Left ventricle myocardium inferior (tissue), 1 donor: ENCODE measurements at places on chromosomes 13 and 19.
A peak's percentile ranks its signal among the peaks of the same experiment; 100 is the strongest.

GRCh38 chr13:24649688-24650043 lies 30.5 kb upstream of the ATP12A start:
- no peak for DNase-seq

DNA sequence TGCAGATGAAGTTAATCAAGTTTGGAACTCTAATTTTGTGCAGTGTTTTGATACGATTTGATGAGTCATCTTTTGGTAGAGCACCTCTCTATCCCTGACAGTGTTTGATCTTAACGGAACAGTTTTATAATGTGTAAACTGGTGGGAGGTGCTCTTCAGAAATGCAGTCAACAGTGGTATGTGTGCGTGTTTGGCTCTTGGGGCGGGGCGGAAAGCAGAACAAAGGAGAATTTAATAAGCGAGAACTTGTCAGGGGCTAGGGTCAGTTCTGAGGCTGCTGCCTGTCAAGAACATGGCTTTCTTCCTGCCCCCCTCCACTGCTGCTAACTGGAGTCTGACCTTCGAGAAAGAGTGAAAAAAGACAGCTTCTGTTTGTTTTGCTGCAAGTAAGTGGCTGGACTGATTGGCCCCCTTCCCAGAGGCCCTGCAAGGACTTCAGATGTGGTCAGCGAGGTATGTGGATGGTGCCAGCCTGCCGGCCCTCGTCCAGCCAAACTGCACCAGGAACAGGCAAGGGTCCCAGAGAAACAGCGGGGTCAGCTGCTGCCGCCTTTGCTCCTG lies 40.8 kb downstream of the BBC3 start:
- peak; percentile 21 for DNase-seq

- no peak for DNase-seq
Observed at GRCh38 chr19:16060294-16060693, 16.0 kb upstream of the TPM4 start.

- no peak for DNase-seq
Observed at GRCh38 chr13:98208606-98209005, 31.5 kb upstream of the RNF113B start.

DNA sequence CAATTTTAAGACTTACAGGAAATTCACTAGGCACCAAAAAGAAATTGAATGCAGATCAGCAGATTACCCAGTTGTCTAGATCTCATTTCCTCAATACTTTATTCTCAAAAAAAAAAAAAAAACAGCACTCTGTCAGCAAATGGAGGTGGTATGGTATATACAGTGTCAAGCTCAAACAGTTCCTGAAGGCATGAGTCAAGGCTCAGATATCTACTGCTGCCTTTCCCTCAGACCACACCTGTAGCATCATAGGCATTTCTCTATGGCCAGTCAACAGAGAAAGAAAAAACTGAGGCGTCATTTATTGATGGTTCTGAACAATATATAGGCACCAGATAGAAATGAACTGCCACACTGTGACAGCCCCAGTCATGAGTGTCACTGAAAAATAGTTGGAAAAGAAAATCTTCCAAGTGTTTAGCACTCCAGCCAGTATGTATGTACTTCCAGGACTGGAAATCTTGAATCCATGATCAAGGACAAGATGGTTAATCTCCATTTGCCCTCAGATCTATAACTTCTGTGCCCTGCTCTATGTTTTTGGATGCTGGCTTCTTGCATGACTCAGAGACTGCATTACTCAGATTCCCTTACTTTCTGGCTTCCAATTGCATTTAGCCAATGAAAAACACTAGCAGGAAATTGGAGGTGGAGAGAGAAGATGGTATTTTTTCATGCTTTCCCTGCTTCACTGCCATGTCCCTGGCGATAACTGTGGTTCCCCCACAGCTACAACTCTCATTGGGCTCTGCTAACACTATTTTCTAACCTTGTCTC lies 8.4 kb upstream of the COG3 start:
- DNase-seq: no peak
